Hematopoietic multipotent progenitor cell treated with erythropoietin and hydrocortisone succinate and interleukin-3 and kit ligand, for 17 days (in vitro differentiated cells): ENCODE measurements at places on chromosomes 7 and 10.

GRCh38 chr7:983004-983615, at the start of gene CYP2W1:
Gene CYP2W1, plus strand, starts transcription at chr7:983181. Its CDS starts 31 bp downstream, at chr7:983212.
- DNase-seq = no peak

GRCh38 chr10:96376483-96376882, 17.7 kb upstream of the OPALIN start:
- DNase-seq = no peak

DNA sequence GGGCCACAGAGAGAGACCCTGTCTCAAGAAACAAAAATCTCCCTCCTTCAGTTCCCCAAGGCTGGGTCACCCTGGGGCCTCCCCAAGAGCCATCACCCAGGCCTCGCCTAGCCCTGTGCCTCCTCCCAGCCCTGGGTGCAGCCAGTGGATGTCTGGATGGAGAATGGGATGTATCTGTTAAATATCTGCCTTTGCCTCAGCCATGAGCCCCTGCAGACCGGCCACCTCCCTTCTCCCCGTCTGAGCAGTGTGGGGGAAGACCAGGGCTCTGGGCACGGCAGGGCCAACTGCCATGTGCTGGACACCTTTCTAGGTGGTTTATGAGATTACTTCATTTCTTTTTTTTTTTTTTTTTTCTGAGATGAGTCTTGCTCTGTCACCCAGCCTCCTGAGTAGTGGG, 10.0 kb downstream of the ARPC1B start:
- no peak for DNase-seq

DNA sequence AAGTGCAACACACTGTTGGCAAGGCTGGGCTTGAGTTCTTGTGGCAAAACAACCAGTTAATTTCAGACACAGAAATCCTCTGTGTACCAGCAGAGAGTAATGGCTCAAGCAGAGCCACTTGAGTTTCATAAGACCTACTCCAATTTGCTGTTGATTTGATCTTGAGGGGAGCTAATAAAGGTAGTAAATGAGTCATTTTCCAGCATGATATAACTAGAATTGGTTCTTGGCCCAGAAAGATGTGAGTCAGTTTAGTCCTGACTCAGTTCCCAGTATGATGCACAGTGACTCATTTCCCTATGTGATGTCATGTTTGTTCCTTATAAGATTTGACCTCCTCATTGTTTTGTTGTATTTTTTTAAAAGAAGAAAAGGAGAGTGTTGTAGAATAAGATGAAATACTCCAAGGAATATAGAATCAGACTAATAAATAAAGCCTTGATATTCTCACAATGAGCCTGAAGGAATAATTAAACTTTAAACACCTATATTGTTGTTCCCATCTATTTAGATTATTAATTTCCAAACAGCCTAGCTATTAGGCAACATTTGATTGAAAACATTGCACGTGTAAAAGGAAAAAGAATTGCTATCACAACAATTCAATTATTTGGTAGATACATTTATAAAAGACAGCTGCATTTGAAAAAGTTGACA, 186.2 kb downstream of the REEP3 start:
- DNase-seq = peak; percentile 37

GRCh38 chr7:154767821-154768415, 235.0 kb downstream of the PAXIP1 start:
- DNase-seq = no peak

DNA sequence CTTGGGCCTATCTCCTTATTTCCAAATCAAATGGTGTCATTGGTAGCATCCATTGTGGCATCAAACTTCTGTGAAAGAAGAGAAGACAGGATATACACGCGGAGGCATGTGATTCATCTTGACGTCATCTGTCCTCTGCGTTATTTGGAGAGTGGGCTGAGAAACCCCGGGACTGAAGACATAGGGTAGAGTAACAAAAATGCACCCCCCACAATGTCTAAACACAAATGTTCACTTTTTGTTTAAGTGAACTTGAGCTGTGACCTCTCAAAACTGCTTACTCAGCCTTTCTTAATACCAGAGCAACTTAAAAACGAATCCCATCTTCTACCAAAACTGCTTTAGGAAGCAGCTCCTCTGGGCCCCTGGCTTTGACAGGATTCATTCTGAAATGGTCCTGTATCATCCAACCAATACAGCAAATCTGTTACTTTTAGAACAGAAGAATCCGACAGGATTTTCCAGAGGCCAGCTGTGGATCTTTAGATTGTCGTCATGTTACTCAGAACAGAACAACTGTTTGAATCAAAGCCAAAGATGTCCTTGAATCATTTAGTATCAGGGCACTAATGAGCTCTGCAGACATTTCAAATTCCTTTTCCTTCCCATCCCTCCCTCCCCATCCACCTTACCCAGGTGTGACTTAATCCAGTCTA, 438.1 kb downstream of the SUGCT start:
- DNase-seq = no peak

- DNase-seq = no peak
Measured at GRCh38 chr7:45026984-45027773, 27.2 kb downstream of the CCM2 start.

- DNase-seq = peak; percentile 30
Measured at GRCh38 chr10:29392376-29393021, 103.6 kb downstream of the LYZL1 start.

- peak; percentile 62 for DNase-seq
Measured at GRCh38 chr7:11212080-11212711, 238.5 kb downstream of the PHF14 start.

GRCh38 chr10:46092524-46093081, 46.5 kb upstream of the MSMB start:
- no peak for DNase-seq

- DNase-seq = no peak
Measured at GRCh38 chr10:31145986-31146385, 114.3 kb upstream of the ZNF438 start.

- no peak for DNase-seq
Measured at GRCh38 chr10:125707541-125708468, 11.7 kb upstream of the EDRF1 start.

- DNase-seq = no peak
Measured at GRCh38 chr10:50406457-50407070, 155.2 kb upstream of the ASAH2 start.

DNA sequence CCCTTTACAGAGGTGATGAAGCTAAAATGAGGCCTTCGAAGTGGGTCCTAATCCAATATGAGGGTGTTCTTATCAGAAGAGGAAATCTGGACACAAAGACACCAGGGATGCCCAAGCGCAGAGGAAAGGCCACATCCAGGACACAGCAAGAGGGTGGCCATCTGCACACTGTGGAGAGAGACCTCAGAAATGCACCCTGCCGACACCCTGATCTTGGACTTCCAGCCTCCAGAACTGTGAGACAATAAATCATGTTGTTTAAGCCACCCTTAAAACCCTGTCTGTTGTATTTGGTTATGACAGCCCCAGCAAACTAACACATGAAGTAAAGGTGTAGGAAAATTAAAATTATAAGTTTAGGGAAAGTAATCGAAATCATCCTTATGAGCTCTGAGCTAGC, 64.0 kb downstream of the CDC123 start:
- DNase-seq = no peak

GRCh38 chr10:119221201-119221600, 13.8 kb downstream of the GRK5 start:
- no peak for DNase-seq

DNA sequence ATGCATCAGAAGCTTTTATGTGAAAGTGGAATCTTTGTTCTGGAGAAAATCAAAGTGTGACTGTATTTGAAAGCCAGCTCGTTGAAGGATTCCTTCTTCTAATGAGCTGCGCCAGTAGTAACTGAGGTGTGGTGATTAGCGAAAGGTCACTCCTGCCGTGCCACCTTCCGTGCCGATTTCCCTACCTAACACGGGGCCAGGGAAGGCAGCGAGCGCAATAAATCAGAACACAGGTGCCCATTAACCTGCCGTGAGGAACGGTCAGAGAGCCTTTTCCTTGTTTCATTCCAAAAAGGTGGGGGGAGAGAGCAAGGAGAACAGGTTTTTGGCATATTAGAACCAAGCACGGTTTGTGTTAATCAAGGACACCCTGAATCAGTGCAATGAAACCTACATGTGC, 258.0 kb downstream of the CELF2 start:
- no peak for DNase-seq

DNA sequence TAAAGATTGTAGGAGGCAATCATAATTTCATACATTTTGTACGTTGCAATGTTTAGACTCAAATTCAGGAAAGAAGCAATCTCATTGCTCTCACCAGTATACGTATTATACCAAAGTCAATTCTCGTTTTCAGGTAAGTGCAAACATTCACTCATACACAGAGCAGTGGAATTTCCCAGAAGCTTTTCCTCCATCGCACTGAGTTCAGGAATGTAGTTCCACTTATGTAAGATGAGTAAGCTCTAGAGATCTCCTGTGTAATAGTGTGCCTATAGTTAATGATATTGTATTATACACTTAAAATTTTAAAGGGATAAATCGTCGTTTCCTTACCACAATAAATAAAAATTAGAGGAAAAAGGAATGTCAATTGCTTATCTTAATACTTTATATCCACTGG, 470.8 kb upstream of the KCND2 start:
- DNase-seq = no peak

DNA sequence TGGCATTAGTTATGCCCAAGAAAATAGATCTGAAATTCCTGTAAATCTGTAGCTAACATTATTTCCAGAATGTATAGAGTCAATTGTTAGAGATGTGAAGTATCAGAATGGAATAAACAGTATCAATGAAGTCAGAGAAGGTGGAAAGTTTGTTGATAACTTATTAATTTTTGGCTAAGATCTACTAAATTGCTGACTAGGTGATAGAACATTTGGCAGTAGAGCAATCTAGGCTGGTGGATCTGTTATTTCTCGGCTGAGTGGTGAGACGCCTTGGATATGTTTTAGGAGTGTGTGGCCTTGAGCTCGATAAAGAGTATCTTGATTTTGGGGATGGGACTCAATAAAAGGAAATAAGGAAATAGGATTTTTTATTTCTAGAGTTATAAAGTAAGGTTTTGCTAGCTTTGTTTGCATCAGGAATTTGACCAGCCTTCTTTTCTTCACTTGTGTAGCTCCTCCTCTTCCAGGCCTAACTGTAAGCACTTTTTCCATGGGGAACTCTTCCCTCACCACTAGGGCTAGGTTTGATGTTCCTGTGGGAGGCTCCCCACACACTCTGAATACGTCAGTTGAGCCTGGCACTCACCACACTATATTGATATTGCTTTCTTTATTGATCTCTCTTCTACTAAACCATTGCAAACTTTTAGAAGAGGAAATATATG, 86.8 kb upstream of the CSTF2T start:
- no peak for DNase-seq

GRCh38 chr10:15244635-15245197, 76.2 kb upstream of the NMT2 start:
- no peak for DNase-seq

GRCh38 chr7:64869912-64870562, 33.0 kb upstream of the ZNF273 start:
- DNase-seq = no peak

GRCh38 chr10:43225787-43226153, 41.1 kb downstream of the RASGEF1A start:
- no peak for DNase-seq
